ENCODE measurements at places on chromosomes 11 and 22. TPM values are rescaled to one million over a fixed set of nuclear protein-coding genes. Genes with fewer than 3 reads are reported as not detected.

MS4A15 gene
- total RNA-seq: not detected

DNA sequence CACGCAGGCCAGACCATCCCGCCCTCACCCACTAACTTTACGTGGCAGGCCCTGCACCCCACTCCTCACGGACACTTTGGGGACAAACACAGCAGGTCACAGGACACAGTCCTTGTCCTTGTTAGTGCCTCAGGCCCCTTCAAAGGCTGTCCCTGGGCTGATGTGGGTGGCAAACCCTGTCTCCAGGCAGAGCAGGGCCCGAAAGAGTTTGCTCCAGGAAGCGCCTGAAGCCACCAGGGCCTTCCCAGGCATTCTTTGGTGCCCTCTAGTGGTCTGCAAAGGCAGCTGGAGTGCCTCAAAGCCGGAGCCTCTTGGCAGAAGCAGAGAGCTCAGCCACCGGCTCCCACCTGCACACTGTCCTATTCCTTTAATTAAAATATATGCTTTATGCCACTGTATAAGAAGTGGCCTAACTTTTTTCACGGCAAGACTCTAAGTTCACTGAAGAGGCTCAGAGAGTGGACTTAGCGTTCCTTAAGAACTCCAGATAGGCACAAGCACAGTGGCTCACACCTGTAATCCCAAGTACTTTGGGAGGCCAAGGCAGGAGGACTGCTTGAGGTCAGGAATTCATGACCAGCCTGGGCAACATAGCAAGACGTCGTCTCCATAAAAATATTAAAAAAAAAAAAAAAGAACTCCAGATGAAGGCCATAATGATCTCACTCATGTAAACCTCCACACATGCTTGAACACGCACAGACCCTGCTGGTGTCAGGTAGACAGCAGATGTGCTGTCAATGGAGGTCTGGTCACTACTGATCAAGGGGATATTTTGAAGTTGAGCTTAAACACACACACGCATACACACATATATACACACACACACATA is 11.1 kb downstream of the TXN2 start:
- DNase-seq: peak; percentile 88

- DNase-seq: no peak
These were observed 1365.4 kb upstream of the RAG2 start for GRCh38 chr11:37963440-37963839.

DNA sequence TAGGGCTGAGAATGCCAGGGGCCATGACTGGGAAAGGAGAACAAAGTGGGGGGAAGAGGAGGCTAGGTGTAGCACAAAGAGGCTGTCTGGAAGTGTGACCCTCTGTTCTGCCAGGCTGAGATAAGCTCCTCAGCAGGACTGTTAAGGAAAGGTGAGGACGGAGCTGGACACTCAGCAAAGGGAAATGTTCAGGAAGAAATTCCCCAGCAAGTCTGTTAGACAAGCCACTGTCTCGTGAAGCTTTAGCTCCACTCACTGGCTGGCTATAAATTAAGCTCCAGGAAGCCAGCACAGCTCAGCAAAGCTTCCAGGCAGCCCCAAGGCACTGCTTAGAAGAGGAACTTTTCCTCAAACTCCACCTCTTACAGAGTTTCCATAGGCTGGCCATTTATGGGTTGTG is 181.2 kb upstream of the API5 start:
- DNase-seq: no peak

DNA sequence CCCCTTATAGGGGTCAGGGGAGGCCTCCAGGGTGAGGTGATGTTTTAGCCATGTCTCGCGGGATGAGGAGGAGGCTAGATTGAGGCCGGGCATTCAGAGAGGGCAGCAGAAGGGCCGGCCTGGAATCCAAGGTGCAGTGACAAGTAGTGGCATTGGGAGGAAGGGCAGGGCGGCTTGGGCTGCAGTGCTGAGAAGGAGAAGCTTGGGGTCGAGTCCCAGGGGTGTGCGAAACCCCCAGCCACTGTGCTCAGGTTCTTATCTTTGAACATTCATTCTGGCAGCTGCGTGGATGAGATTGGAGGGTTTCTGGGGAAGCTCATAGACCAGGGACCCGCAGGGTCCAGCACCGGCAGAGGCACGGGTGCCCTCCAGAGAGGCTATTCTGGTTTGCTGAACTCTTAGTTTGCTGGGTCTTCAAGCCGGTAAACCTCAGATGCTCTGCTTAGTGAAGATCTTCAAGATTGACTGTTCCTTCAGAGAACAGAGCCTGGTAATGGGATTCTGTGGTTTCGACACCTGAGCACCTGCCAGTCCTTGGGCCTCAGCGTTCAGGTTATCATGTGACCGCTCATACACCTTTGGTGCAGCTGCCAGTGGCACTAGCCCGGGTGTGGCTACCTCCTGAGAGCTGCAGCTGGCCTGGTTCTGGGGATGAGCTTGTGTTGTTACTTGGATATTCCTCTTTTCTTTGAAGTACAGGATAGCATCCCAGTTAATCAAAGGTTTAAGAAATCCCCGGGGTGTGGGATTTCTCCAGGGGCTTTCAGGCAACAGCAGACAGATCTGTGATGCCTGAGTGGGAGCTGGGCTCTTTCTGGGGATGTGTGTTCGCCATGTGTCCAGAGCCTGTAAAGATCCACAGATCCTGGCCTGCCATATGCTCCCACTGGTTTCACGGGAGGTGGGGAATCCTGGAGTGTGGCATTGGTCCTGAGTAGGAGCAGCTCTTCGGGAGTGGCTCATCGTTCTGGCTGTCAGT is 152.8 kb downstream of the TBC1D22A start:
- no peak for DNase-seq

- DNase-seq: no peak
These were observed 3.6 kb downstream of the PIK3IP1 start for GRCh38 chr22:31288496-31289240.

DNA sequence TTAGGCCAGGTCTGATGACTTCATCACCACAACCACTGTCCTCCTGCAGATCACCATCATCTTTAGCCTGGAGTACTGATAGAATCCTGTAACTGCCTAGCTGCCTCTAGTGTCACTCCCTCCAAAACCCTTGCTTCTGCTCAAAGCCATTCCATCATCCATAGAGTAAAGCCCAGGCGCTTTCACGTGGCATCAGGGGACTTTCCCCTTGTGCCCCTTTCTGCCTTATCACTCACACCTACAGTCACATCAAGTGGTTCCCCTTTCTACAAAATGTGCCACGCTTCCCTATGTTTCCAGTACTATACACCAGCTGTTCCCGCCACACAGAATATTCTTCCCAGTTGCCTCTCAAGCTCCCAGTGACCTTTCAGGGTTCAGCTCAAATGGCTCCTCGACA is 75.9 kb downstream of the MN1 start:
- DNase-seq: no peak

Measured in sciatic nerve (tissue), 2 donors.